ENCODE measurements at places on chromosomes 3 and 15.

DNA sequence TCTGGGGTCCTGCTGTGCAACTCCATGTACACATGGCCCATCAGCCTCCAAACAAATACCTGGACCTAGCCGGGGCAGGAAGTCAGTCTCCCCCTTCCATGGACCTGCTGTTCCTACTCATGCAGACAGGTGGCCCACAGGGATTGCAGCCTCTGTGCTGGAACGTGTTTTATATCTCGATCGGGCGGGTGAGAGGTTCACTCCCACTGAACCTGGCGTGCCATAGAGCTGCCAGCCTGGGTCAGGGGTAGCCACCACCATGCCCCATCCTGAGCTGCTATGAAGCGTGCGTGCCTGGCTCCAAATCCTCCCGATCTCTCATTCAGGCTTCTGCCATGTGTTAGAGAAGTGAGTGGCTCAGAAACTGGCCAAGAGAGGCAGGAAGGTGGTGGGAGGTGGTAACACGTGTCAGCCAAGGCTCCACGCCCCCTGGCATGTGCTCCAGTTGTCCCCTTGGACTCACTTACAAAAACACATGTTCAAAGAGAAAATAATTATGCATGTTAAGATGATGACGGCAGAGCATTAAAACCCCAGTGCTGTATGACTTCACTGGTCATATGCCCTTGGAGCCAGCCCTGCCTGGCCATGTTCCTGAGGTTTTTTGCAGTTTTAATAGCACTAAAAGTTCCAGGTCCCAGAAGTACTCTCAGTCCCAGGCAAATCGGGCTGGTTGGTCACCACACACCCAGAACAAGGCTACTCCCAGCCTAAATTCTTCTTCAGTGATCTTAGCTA, 30.6 kb downstream of the CTSH start:
- DNase-seq, result no peak

GRCh38 chr15:95763426-95763825, 567.1 kb upstream of the NR2F2 start:
- DNase-seq, result no peak

- DNase-seq, result no peak
These were observed 3.5 kb downstream of the MYZAP start for GRCh38 chr15:57595011-57595866.

GRCh38 chr3:188084752-188085583, 69.0 kb upstream of the LPP start:
- DNase-seq, result no peak

- DNase-seq, result no peak
These were observed 113.4 kb upstream of the RGMA start for GRCh38 chr15:93202405-93202804.

DNA sequence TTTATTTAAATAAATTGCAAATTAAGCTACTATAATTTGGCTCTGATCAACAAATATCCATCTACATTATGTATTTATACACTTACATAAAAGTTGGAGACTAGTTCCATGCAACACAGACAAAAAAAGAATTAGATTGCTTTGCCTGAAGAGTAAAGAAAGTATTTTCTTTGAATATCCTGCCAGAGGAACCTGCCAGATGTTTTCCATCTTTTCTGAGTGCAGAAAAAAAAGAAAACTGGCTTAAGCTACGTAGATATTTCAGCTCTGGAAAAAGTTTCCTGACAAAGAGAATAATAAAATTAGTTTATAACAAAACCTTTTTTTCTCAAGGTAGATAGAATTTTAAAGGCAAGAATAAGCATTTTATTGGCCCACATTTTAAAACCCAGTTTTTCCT, 607.5 kb upstream of the NAALADL2 start:
- no peak for DNase-seq

DNA sequence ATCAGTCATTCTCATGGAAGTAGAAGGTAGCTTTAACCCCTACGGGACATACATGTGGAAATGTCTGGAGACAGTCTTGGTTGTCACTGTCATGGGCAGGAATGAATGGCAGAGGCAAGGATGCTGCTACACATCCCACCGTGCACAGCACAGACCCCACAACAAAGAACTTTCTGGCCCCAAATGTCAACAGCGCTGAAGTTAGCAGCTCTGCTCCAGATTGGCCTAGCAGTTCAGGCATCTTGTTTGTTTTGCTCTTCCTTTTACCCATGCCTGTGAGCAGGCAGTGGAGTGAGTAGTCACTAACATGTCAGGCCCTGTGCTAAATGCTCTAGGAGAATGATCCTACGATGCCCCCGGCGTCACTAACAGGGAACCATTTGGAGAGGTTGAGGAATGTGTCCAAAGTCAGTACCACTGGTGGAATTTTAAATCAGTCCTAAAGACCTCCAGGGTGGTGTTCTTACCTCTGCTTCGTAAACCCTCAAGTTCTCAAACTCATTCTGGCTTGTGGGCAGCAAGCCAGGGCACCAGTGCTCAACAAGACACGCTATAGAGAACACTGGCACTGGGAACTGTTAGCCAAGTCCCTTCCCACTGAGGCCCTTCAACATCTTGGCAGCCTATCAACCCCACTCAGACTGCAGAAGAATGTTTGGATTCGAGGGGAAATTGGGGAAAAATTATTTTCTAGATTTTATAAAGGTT, 142.2 kb downstream of the FOXP1 start:
- DNase-seq, result no peak

GRCh38 chr3:161319867-161320266, 51.5 kb downstream of the SPTSSB start:
- no peak for DNase-seq

DNA sequence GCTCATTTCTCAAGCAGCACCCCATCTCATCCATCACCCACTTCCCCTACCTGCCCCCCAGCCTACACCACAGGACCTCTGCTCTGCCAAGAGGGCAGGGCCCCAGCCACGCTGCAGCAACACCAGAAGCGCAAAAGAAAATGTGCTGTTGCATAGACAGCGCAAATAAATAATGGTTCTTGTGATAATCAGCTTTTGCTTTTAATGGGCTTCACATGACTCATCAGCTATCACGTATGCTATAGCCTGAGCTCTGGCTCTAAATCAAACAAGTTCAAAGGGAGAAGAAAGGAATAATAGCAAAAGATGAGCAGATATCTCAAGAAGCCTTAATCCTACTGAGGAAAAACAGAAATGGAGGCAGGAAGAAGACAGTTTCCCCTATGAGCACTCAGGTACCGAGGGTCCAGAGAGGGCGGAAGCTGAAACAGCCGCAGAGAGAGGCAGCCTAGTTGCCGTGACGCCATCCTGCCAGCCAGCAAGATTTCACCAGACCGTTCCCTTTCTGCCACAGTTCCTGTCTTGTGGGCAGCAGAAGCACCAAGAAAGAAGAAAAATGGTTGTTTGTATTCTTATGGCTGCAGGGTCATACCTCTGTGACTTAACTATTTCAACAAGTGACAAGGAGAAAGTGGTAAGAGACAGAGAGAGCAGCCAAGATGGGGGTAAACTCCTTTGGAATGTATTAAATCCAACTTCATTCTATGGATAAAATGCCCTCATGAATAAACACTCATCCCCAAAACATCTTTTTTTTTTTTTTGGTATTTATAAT, 22.0 kb downstream of the RAB27A start:
- DNase-seq, result no peak

DNA sequence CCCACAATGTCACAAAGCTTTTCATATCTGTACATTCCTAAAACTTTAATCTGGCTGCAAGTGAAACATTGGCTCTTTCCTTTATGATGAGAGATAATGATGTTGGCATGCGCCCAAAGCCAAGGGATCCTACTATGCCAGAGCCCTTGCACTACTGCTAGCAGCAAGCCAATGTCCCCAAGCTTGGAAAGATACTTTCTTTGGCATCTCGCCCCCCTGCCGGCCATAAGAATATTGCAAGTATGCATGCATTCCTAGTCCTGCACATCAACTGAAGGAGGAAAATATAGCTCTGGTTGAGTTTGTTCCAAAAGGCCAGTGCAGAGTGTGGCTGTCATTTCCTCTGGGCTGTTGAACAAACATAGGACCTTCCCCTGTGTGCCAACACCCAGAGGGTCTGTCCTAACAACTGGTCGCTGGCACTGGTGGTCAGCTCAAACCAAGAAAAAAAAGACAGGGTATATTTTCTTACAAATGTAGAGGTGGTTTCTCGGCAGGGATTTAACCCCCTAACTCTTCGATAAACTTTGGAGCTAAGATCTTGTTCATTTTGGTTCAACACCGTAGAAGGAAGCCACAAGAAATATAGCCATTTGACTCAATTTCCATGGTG, 120.9 kb upstream of the ZBED2 start:
- DNase-seq, result peak; percentile 24

- no peak for DNase-seq
These were observed 914 bp upstream of the PAQR5 start for GRCh38 chr15:69297642-69298353.

DNA sequence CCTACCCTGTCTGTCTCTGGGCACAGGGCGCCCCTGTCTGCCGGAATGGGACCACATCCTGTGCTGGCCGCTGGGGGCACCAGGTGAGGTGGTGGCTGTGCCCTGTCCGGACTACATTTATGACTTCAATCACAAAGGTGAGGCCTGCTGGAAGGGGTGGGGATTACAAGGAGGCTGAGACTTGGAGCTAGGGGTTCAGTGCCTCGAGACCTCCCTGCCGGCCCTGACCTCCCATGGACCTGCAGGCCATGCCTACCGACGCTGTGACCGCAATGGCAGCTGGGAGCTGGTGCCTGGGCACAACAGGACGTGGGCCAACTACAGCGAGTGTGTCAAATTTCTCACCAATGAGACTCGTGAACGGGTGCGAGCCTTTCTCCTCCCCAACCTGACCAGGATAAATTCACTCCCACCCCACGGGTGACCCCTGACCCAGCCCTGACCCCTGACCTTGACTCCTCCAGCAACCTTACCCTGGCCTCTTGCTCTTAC, 20.4 kb downstream of the PTH1R start:
- DNase-seq, result no peak

GRCh38 chr15:38533926-38534325, 30.7 kb downstream of the RASGRP1 start:
- no peak for DNase-seq

GRCh38 chr3:153215966-153216365, 53.9 kb downstream of the RAP2B start:
- no peak for DNase-seq

DNA sequence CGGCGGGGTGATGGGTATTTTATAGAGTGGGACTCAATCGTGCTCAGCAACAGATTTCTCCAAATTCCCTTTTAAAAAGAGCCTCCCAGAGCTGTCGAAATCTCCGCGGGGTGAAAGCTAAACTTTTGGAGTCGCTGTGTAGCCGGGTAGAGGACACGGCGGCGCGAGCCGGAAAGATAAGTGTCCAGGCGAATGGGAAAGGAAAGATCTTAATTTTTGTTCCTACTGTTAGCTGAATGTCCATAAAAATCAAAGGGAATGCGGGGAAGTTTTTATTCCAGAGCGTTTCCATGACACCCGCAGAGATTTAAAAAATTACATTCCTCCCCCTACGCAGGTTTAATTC, 9.1 kb downstream of the EOMES start:
- DNase-seq, result no peak

- no peak for DNase-seq
These were observed at the start of gene TEX55 for GRCh38 chr3:119145500-119146167. TSS of gene TEX55 (plus strand) at chr3:119146165. CDS start at chr3:119146190, 25 bp downstream.

DNA sequence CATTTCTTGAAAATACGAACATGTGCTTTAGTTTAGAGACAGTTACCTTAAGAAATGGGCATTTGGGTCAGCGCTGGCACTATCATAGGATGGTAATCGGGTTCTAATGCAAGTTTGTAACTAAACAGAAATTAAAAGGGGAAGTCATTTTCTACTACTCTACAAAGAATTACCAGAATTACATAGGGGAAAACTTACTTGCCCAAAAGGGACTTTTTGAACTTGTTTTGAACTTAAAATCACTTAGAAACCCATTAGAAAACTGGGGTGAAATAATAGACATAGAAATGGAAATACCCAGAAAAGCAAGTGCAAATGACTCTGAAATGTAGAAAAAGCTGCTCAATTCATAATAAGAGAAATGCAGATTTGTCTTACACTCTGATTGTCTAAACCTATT, 44.9 kb downstream of the SPATA16 start:
- DNase-seq, result no peak

- DNase-seq, result no peak
These were observed 272.1 kb downstream of the OXSM start for GRCh38 chr3:26061947-26062346.

DNA sequence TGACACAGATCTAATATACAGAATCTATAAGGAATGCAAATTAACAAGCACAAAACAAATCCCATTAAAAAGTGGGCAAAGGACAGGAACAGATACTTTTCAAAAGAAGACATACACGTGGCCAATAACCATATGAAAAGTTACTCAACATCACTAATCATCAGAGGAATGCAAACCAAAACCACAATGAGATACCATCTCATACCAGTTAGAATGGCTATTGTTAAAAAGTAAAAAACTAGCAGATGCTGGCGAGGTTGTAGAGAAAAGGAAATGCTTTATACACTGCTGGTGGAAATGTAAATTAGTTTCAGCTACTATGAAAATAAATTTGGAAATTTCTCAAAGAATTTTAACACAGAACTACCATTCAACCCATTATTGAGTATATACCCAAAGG, 50.7 kb downstream of the ADAMTS17 start:
- no peak for DNase-seq

- DNase-seq, result peak; percentile 59
These were observed 16.9 kb downstream of the MRPL46 start for GRCh38 chr15:88450125-88450798.

DNA sequence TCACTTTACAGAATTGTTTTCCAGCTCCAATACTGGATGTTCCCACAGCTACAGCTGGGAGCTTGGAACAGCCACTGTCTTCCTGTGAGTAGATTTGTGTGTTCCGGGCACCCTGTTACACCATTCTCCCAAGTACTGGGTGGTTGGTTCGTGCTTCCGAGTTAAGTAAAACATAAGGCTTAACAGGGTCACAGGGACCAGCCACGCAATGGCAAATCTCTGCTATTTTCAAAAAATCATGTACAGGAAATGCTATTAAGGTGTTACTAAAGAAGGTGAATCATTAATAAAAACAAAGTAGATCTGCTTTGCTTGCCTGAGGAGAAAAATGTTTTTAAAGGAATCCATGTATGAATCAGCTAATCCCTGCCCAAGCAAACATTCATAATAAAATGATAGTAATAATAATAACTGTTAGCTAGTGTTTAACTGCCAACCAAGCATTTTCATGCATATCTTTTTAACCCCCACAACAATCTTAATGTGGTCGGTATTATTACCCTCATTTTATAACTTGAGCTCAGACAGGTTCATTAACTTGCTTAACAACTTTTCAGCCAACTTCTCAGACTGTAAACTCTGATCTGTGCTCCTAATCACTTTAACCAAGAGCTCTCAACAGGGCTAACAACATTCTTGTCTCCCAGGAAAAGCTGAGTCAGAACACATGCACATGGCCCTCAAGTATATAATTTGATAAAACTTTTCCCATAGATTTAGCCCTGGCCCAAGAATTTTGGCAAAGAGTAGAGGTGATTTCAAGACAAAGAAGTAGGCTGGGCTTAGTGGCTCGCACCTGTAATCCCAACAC, 2.7 kb upstream of the C2CD4A start:
- DNase-seq, result no peak

DNA sequence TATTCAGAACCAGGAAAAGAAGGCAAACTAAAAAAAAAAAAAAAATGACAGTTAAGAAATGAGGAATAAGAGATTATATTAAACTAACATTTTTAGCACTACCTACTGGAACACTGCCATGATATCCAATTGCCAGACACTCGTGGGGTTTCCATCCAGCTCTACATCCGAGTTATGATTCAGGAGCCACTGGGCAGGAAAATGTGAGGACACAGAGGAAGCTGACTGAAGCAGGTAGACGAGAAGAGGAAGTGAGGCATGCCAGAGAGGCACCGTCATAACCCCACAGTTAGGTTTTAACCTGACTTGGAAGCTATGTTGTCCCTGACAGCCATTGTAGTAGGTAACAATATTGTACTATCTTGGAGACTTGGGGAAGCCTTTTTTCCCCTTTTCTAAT, 495.0 kb downstream of the NLGN1 start:
- no peak for DNase-seq
